ENCODE measurements at places on chromosomes 11 and 22.

GRCh38 chr11:34330653-34331052 lies 27.2 kb downstream of the ABTB2 start:
- DNase-seq = no peak

DNA sequence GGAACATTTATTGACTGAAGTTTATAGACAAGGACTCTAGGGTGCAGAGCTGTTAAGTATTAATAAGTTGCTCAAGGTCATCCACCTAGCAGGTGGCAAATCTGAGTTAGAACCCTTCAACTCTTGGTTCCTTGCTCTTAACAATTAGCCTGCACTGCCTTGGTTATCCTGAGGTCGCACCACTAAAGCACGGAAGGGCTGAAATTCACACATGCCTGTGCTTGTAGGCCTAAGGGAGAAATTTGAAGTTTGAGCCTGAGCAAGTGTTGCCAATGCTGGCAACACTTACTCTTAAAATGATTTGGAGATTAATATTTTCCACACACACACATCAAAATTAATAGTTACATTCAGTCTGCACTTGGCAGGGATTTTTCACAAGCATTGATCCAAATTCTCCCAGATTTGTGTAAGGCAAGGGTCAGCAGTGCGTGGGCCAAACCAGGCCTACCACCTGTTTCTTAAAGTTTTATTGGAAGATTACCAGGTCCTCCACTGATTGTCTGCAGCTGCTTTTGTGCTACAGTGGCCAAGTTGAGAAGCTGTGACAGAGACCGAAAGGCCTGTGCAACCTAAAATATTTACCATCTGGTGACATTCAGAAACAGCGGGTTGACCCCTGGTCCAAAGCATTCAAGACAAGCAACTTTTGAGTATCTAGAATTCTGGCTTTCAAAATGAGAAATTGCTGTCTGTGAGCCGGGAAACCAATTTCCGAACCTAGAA lies 16.3 kb downstream of the APOL5 start:
- DNase-seq = no peak

- DNase-seq = no peak
Measured at GRCh38 chr22:32236970-32237369, 18.2 kb downstream of the SLC5A4 start.

- no peak for DNase-seq
Measured at GRCh38 chr11:103545551-103545950, 436.3 kb downstream of the DYNC2H1 start.

- DNase-seq = no peak
Measured at GRCh38 chr11:50412832-50413231, 380.2 kb downstream of the OR4C45 start.

GRCh38 chr22:23092217-23092955 lies 22.1 kb downstream of the GNAZ start:
- no peak for DNase-seq

- no peak for DNase-seq
Measured at GRCh38 chr11:97033178-97033577, 643.4 kb downstream of the JRKL start.

- DNase-seq = no peak
Measured at GRCh38 chr11:2675540-2675939, 24.3 kb downstream of the KCNQ1OT1 start.

- no peak for DNase-seq
Measured at GRCh38 chr22:36445158-36445668, 36.2 kb downstream of the TXN2 start.

GRCh38 chr11:124761301-124762104 lies 587 bp downstream of the ESAM start:
- DNase-seq = no peak

- no peak for DNase-seq
Measured at GRCh38 chr11:4111834-4112233, 17.2 kb downstream of the RRM1 start.

GRCh38 chr11:110093407-110094297 lies 460 bp downstream of the ZC3H12C start:
- peak; percentile 91 for DNase-seq

- DNase-seq = no peak
Measured at GRCh38 chr11:63616953-63617352, 2.7 kb upstream of the PLAAT3 start.

DNA sequence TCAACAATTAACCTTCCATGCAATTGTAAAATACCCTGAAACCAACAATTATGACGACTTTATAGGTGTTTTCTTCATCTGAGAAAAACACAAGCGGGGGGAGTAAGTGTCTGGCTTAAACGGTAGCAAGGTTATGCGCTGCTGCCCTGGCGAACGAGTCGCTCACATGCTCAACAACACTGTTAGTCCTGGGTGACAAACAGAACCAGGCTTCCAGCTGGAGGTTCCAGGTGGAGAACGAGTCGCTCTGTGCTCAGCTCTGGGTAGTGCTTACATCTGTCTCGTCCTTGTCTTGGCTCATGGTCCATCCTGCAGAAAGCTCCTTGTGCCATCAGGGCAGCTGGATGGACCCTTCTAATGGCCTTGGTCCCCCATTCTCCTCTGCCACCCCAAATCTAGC lies 48.2 kb downstream of the PC start:
- no peak for DNase-seq

- DNase-seq = no peak
Measured at GRCh38 chr11:21723678-21724077, 469.2 kb upstream of the ANO5 start.

DNA sequence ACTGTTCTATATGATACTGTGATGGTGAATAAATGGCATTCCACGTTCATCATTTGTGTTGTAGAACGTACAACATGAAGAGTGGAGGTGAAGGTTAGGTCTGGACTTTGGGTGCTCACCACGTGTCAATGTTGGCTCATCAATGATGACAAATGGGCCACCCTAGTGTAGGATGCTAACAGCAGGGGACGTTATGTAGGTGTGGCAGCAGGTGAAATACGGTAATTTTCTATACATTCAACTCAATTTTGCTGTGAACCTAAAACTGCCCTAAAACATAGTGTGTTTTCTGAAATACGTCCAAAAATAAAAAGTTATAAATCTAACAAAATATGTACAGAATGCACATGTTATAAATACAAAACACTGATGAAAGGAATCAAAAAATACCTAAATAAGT lies 6.2 kb downstream of the KRTAP5-6 start:
- DNase-seq = no peak

DNA sequence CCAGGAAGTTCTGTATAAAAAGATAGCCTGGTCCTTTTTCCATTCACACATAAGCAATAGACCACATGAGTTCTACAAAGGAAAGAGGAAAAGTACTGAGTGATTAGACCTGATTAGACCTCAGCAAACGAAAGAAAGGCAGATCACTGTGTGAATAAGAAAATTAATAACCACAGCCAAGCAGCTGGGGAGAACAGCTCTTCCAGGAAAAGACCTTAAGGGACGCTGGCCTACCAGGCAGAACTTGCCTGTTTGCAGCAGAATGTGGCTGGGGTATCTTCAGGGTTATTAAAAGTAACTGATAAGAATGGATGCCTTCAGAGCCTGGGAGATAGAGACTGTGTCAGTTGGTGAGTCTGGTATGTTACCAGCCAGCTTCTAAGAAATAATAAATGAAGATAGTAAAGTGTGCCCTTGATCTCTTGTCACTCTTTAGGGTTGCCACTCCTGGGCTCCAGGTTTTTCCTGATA lies 172.9 kb downstream of the DBX1 start:
- DNase-seq = no peak

DNA sequence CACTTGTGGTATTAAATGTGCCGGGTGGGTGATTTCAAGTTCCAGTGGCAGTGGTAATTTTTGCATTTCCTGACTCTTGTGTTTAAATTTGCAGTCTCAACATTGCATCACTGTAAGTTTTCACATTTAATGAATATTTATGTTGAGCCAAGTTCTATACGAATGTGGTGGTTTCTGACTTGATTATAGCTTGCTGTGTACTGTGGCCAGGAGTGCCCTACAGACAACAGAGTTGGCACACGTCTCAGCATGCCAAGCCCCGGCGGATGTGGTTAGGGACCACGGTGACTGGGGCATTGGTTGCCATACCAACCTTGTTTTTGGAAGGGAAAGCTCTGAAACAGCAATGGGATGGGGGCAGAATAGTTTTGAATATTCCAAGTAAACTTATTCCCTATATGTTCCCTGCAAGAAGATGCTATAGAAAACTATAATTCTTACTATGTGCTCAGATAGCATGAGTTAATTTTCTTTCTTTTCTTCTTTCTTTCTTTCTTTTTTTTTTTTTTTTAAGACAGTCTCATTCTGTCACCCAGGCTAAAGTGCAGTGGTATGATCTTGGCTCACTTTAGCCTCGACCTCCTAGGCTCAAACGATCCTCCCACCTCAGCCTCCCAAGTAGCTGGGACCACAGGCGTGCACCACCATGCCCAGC lies 16.0 kb downstream of the ZNRF3 start:
- DNase-seq = no peak

- no peak for DNase-seq
Measured at GRCh38 chr11:114413958-114414357, 13.5 kb downstream of the RBM7 start.

GRCh38 chr11:69339041-69339733 lies 45.2 kb downstream of the MYEOV start:
- no peak for DNase-seq

GRCh38 chr11:26755762-26756161 lies 33.9 kb upstream of the SLC5A12 start:
- DNase-seq = peak; percentile 6

GRCh38 chr11:129723761-129724162 lies 91.9 kb upstream of the TMEM45B start:
- no peak for DNase-seq

- peak; percentile 21 for DNase-seq
Measured at GRCh38 chr11:57095417-57095816, 86.3 kb upstream of the LRRC55 start.

DNA sequence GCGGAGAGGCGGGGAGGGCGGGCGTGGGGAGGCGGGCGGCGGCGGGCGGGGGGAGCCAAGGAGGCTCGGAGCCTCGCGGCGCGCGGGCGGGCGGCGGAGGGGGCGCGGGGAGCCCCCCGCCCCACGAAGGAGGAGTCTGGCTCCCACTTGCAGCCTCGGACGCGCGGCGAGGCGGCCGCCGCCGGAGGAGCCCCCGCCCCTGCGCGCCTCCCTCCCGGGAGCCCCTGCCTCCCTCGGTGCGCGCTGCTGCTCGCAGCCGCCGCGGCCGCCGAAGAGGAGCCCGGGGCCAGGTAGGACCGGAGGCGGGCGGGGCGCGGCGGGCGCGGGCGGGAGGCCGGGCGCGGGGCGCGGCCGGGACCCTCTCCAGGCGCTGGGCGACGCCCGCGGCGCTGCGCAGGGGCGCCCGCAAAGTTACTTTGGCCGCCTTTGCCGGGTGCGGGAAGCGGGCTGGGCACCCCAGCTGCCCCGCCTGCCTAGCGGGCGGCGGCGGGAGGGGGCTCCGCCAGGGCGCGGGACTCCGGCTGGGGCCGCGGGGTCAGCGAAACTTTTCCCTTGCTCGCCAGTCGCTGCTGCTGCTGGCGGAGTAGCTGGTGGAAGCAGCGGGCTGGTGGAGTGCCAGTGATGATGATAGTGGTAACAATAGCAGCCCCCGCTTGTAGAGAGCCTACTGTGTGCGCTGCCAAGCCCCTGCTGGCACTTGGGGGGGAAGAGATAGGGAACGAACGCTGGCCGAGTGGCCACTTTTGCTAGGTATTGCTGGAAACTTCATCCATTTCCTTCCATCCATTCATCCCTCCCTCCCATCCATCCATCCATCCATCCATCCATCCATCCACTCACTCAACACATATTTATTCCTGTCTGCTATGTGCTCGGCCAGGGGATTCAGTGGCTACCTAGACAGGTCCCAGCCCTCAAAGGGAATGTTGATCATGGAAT lies at the start of gene MPPED1:
TSS of gene MPPED1 (plus strand) at position 146 of the 939 bp plus-strand sequence. CDS start 12,972 bp downstream, outside the sequence.
- DNase-seq = peak; percentile 58

DNA sequence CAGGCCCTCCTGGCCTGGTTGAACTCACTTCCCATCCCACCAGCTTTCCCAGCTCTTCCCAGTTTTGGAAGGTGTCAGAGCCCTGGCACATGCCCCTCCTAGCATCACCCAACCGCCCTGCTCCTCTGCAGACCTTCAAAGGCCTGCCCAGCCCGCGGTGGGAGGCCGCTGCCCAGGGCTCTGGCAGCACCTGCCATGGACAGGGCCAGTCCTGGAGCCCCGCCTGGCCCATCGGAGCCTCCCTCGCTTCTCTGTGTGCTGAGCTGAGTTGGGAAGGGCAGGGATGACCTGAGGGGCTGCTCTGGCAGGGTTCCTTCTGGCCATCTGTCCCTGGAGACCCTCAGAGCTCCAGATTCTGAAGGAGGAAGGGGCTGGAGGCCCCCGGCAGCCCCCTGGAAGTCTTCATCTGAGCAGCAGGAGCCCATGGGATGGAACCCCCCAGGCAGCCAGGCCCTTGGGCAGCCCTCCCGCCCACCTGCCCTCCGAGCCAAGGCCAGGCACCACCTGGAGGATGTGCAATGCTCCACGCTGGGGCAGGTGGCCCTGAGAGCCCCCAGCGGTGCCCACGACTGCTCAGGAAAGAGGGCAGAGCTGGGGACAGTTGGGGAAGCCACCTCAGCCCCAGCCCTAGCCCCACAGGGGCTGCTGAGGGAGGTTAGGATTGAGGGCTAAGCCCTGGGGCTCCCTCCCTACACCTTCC lies 3.6 kb downstream of the LSP1 start:
- no peak for DNase-seq

DNA sequence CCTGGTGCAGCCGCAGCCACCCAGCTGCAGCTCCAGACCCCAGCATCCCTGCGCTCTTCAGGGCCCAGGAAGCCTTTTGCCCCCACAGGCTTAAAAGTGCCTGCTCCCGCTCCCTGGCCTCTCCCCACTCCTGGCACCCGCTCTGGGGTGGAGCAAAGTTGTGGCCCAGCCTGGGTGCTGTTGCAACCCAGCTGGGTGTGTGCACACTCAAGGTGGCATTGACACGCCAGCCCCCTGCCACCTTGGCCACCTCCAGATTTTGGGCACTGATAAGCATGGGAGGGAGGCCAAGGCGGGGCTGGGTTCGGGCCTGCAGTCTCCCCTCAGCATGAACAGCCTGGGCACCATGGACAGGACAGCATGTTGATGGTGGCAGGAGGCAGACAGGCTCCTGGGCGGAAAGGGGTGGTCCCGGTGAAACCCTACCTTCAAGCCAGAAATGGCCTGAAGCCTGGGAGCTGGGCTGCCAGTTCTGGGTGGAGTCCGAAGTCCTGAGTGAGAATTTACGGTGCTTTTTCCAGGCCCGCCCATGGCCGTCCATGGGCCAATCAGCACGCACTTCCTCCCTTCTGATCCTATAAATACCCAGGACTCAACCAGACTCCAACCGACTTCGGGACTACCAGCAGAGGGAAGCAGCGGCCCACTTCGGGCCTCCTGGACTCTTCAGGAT lies 23.6 kb upstream of the RNASEH2C start:
- peak; percentile 13 for DNase-seq

- DNase-seq = peak; percentile 44
Measured at GRCh38 chr22:23566705-23567475, 13.2 kb downstream of the IGLL1 start.

GRCh38 chr11:102112509-102112821 lies 2.2 kb downstream of the YAP1 start:
- DNase-seq = no peak

DNA sequence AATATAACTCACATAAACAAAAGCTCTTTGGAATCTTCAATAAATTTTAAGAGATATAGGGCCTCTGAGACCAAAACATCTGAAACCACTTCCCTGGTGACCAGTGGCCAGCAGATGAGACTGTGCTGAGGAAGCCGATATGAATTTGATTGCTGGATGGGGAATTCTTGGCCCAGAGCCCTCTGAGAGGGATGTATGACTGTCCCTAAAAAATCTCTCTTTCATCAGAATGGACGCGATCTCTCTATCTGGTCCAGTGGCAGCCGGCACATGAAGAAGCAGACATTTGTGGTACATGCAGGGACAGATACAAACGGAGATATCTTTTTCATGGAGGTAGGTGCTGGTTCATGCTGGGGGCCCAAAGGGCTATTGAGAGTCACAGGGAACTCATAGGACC lies 37.5 kb downstream of the MYBPC3 start:
- DNase-seq = no peak

GRCh38 chr11:95241681-95242081 lies 10.7 kb upstream of the SESN3 start:
- no peak for DNase-seq
